ENCODE measurements at places on chromosomes 4 and X.

GRCh38 chrX:135302269-135302873, 6.9 kb upstream of the ETDC start:
- DNase-seq = no peak

- no peak for DNase-seq
These were observed 7.8 kb downstream of the DIAPH2 start for GRCh38 chrX:96692454-96692853.

DNA sequence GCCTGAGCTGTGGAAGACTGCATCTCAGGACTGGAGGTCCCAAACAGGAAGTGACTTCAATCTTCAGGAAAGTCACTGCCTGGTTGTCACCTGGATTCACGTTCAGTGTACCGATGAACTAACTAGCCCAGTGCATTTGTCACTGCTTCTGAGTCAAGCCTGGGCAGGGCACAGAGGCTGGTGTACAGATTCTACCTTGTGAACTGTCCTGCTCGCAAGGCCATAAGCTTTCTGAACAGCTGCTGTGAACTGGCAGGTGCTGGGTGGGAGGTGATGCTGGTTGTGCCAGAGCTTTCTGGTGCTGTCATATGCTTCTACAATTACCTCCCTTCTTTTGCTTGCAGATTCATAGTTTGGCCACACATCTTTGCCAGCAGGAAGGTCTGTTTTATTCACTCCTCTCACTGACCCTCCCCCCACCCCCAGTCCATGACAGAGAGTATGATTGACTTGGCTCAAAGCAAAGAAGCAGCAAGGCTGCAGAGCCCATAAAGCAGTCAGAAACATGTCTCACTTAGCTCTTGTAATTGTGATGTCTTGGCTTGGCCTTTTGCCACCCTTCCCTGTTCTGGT, 40.5 kb downstream of the ZCCHC12 start:
- no peak for DNase-seq

- no peak for DNase-seq
These were observed 28.9 kb upstream of the WDR17 start for GRCh38 chr4:176036585-176037205.

DNA sequence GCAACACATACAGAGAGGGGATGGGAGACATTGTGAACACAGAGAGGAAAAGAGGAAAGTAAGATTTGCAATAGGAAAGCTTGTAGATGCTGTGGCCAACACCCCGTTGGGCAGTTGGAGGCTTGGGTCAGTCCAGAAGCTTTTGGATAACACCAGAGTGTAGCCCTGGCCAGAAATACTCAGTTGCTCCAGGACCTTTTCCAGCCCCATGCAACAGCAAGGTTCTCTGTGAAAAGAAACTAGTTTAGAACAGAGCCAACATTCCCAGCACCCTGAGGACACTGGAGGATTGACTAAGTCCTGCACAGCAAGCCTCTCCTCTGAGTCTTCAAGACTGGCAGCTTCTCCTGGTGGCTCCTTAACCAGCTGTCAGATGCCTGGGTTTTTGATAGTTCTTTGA, 27.9 kb upstream of the NAF1 start:
- no peak for DNase-seq

DNA sequence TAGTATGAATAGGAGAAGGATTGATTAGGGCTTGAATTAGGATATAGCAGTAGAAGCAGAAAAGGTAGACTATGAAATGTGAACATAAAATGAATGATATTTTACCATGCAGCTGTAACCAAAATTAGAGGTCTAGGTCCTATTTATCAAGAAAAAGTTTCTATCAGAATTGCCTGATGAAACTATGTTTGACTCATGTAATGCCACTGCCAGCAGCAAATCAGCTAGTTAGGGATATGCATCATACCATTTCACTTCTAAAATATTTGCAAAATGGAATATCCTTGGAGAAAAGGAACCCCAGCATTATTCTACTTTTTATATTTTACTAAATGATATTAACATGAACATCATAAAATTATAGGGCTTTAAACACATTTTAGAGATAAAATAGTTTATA, 188.4 kb downstream of the WDFY3 start:
- DNase-seq = no peak

Data from activated T-cell treated with anti-CD3 and anti-CD28 coated beads, Interleukin-2, amount 50 U/mL, for 72 hours (primary cell).